AML-193 (cell line): ENCODE measurements at places on chromosomes 7 and 10.

GRCh38 chr7:129009437-129009836 is 45.5 kb downstream of the TNPO3 start:
- no peak for DNase-seq

- no peak for DNase-seq
Measured at GRCh38 chr7:3691478-3692158, 390.6 kb downstream of the SDK1 start.

GRCh38 chr7:130990178-130990832 is 256.3 kb upstream of the KLF14 start:
- DNase-seq, result no peak

DNA sequence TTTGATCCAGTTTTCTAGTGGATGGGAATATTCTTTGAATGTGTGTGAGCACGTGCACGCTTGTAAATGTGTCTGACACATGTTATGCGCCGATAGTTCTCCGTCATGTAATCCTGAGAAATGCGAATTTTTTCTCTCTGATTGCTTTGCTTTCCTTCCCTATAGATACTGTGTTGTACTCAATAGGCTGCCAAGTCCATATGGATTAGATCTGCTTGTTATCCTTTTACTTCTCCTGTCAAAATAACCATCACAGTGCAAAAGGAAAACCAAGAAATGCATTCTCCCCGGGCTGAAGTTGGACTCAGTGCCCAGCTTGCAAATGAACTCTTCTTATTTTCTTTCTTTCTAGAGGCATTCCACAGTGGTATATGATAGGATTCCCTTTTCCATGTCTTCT is 131.9 kb downstream of the KIAA1217 start:
- DNase-seq, result no peak

GRCh38 chr10:60797200-60797599 is 18.9 kb downstream of the CDK1 start:
- no peak for DNase-seq

DNA sequence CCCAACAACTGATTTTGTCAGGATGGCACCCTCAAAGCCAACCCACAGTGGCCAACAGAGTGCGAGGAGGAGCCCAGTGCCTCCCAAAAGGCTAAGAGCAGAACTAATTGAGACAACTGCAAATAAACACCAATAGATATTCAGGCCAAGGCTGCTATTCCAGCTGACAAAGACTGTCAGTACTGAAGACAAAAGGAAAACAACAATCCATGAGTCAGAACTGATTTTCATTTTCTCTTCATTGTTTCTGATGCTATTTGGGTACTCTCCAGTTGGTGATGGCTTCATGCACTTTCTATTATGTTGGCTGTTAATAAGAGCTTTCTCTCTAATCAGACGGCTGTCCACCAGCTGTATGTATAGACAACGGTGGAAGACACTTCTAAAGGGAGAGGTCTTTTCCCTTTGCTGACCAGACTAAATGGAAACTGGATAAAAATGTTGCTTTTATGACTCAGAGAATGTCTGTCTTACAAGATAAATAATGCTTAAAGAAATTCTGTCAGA is 515.9 kb downstream of the PARD3 start:
- DNase-seq, result no peak

GRCh38 chr7:88523645-88524044 is 217.0 kb upstream of the STEAP4 start:
- no peak for DNase-seq

GRCh38 chr10:25974897-25975459 is 40.9 kb downstream of the MYO3A start:
- DNase-seq, result no peak

DNA sequence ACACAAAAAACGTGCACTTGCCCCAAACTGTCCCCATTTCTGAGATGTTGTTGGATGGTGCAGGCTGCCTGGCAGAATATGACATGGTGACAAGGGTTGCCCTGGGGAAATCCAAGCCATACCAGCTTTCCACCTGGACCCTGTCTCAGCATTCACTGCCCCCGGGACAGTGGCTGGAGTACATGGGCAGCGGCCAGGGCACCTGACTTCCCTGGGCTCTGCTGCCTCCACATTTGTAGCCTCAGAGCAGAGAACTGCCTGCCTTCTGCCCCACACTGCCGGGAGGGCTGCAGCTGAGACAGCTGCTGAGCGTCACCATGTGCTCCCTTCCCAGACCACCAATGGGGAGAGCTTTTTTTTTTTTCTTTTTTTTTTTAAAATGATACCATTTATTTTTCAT is 222.9 kb upstream of the ZNF32 start:
- no peak for DNase-seq
